8988T (cell line): ENCODE measurements at places on chromosomes 6 and 20.

GRCh38 chr6:155221086-155221485 is 42.7 kb upstream of the CLDN20 start:
- no peak for DNase-seq

DNA sequence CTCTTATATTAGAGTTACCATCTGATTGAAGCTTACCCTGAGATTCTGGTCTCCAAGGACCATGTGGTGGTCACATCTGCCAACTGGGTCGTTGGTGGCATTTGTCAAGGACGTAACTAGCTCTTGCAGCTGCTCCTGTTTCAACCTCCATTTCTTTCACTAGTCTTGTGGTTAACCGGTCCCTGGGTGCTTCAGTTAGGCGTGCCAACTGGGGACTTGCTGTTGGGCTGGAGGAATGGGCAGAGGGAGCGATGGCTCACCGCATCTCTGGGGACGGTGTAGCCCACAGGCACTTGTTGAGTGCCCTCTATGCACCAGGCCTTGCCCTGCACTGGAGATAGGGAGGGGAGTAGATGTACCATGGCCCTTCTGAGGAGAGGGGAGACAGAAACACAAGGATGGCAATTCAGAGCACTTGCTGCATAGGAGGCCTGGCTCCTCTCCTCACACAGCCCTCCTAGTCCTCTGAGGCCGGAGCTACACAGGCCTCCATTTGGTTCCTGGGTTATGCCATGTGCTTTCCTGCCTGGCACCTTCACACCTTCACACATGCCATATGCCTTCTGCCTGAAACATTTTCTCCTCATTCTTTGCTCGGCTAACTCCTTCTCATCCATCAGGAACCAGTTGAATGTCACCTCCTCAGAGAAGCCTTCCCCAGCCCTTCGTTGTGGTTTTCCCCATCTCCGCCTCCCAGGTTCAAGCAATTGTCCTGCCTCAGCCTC is 20.0 kb upstream of the ASXL1 start:
- no peak for DNase-seq

- DNase-seq = no peak
These were observed 114.3 kb downstream of the GJA1 start for GRCh38 chr6:121549736-121550135.

- DNase-seq = no peak
These were observed 350.9 kb upstream of the PRND start for GRCh38 chr20:4370851-4371250.

GRCh38 chr6:166025149-166025898 is 142.3 kb downstream of the TBXT start:
- DNase-seq = no peak

DNA sequence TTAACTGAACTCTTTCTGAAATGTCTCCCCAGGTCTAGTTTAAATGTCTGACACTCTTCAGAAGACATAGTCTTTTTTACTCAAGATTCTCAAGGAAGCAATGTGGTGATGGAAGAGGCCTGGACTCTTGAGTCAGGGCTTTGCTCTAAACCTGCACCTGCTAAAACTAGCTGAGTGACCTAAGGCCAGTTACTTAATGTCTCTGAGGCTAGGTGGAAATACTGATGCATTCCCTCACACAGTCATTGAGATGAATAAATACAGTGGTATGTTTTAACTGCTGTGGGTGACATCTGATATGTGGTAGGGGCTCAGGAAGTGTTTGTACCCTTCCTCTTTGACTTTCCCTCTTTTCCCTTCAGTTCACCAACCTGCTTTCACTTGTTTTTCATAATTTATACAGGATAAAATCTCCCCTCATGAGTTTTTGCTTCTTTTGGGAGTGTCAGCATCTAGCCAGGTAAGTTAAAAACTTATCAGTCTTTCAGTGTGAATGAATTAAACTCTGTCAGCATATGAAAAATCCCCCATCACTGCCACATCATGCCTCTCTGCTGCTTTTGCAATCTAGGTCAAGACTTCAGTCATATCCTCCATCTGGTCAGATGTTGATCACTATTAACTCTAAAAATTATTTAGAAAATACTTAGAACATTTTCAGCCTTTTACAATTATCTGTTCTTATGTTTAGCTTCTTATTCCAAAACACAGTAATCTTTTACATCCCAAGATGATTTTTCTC is 178.7 kb upstream of the TNFAIP3 start:
- no peak for DNase-seq

DNA sequence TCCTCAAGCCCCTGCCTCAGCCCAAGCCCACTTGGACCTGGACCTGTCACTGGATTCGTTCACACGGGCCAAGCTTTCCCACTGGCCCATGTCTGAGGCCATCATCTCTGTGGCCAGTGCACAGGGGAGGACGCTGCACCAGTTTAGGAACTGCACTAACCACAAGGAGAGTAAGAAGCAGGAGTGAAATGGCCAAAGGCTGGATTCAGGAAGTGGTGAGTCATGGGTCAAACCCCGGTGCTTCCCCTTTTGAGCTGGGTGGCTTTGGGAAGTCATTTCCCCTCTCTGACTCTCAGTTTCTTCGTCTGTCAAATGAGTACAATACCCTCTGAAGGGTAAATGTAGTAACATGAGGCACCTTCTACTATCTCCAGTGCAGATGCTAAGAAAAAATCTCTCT is 87.9 kb downstream of the CD40 start:
- DNase-seq = peak; percentile 87

DNA sequence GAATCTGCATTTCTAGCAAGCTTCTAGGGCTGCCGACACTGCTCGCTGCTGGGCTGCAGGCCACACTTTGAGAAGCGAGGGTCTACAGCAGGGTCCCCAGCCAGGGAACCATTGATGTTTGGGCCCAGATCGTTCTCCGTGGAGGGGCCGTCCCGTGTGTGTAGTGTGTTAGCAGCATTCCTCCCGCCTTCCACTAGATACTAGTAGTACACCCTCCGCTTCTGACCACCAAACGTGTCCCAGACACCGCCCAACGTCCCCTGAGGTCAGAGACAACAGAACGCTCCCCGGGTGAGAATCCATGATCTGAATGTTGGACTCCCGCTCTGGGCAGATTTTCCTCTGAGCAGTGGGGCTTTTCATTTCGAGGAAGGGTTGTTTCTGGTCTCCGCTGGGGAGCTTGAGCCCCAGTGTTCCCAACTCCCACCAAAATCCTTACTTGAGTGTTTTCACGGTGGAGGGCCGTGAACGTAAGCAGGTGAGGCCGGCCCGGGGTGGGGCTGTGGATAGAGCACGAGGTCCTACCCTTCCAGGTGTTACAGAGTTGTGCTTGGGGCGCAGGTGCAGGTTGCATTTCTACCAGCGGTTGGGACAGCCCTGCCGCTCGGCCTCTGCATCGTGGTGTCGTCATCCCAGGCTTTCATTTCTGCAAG is 124.6 kb downstream of the SYCP2 start:
- DNase-seq = no peak

DNA sequence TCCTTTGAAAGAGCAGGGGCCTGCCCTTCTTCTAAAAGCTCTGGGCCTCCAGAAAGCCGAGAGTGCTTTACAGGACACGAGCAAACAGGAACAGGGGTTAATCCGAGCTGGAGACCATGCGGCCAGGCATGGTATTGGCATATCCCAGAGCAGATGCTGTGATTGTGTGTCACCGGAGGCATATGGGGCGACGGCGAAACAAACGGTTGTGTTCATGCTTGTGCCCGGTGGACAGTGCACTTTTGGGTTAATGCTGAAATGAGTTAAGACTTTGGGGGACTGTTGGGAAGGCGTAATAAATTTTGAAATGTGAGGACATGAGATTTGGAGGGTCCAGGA is 1088.7 kb upstream of the DEFB115 start:
- no peak for DNase-seq

DNA sequence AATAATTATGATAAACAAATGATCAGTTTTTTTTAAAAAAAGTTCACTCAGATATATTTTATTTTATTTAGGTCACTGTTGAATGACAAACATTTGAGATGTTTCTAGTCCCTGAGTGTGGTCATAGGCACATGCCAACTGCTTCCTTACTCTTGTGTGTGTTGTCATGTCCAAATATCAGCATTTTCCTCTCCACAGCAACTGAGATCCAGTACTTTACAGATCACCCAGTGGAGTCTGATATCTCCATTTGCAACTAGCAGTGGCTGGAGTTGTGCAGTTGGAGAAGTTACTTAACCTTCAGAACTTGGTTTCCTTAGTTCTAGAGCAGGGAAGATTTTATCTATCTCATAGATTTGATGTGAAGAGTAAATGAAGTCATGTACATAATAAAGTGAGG is 101.3 kb downstream of the MYB start:
- no peak for DNase-seq

DNA sequence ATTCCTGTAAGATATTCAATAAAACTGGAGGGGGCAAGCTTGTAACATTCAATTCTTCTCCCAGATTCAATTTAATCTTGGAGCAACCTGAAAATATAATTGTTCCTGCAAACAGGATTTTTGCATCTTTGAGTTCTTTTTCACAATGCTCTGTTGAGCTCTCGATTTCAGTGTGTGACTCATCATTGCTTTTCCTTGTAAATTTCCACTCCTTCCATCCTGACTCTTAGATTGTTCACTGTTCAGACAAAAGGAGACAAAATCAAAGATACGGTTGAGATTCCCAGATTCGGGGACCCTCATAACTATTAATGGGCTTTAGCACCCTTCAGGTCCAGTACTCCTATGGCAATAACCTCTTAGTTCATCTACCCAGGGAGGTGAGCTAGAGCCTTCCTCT is 571.9 kb upstream of the CHD6 start:
- no peak for DNase-seq

DNA sequence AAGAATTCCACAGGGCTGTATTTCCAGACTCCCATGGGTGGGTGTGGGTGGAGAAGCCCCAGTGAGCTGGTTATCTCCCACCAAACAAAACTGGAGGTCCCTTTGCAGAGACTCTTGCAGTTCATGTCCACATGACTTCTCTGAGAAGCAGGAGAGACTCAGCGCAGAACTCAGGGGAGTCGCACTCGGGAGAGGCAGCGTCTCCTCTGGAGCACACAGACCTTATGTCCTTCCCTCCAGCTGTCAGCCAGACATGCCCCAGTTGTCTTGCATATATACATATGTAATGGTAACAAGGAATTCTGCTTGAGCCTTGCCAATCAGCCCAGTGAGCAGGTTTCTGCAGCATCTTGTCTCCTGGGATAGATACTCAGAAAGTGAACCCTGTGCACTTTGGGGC is 23.8 kb downstream of the MYT1 start:
- DNase-seq = no peak

- DNase-seq = no peak
These were observed 7.2 kb upstream of the NTSR1 start for GRCh38 chr20:62701161-62702012.
